ENCODE measurements at places on chromosomes 12 and 14.

GRCh38 chr14:73712071-73712506, 2.1 kb downstream of the PNMA1 start:
- DNase-seq = no peak

DNA sequence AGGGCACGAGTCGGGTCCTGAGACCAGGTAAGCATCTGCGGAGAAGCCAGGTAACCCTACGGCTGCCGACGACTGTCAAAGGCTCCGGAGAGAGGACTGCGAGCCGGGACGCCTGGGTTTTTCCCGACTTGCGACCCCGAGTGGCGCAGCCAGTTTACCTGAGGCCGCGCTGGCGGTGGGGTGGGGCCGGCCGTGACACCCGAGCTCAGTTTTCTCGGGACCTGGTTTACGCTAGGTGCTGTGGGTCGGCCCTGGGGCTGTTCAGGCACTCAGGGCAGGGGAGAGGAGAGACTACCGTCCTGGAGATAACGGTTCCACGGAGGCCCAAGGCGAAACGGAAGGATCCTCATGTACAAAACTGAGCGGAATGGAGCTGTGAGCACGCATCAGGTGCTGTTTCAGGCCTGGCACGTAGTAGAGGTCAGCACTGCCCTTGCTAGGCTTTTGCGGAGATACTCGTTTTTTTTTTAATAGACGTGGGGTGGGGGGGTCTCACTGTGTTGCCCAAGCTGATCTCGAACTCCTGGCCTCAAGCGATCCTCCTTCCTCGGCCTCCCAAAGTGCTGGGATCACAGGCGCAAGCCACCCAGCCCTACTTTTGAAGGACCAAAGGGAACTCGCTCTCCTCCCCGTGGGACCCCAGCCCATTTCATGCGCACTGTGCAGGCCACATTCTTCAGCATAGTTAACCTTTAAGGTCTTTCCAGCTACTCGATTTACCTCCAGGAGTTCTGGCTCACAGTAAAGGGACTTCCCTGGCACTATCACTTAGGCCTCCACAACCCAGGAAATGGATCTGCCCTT, 471 bp downstream of the MTRFR start:
- DNase-seq = no peak

DNA sequence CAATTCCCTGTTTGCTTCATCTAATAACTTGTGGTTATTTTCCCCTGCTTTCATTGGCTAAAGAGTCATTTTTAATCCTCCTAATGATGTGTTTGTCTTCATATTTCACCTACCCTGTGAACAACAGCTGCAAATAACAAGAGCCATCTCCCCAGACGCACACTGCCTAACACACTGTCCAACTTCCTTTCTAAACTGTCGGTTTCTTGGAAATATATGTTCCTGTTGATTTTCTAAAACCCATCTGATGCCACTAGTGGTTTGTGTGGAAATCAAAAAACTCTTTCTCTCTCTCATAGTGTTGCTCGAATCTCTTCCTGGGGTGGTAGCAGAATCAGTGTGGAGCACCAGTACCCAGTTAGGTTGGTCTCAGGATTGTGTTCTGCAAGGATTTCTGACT, 226.9 kb downstream of the EPS8 start:
- no peak for DNase-seq

DNA sequence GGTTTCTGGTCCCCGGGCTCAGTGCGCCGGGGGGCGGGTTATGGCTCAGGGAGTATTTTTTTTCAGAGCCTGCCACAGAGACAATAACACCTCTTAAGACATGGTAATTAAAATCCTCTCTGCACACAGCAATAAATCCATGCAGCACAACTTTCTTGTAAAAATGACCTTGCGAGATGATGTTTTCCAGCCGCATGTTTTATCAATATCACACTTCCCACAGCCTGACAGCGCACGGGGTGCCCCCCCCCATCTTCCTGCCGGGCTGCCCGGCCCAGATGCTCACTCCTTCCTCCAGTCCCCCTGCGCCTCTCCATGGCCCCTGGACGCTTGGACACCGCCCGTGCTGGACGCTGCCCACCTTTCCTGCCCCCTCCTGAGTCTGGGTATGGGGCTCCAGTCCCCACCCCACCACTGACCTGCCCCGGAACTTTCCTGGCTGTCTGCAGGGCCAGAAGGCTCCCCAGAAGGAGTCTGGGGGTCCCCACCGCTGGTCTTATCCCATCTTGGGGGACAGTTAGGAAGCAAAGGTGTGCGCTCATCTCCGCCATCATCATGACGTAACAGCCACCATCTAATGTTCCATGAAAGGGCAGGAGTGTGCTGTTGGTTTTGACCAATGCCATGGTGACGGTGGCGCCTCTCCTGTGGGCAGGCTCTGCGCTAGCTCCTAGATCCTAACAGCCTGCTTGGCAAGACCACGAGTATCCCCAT, 182.9 kb downstream of the KIF26A start:
- DNase-seq = no peak

DNA sequence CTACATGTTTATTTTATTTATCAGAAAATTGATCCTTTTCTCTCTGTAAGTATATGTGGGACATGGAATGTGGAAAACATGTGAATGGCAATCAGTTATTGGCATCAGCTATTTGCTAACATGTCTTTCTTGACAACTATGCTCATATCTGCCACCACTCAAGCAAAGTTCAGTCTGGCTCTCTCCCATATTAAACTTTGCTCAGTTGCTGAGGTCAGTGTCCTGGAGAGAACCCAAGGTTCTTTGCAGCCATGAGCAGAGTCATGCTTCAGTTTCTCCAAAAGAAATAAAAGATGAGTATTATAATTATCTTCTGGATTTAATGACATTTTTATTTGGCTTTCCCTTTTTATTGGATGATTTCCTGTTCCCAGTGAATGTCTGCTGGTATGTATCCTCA, 42.6 kb downstream of the A2M start:
- no peak for DNase-seq

- no peak for DNase-seq
These were observed 7.3 kb downstream of the AKT1 start for GRCh38 chr14:104788161-104788818.

DNA sequence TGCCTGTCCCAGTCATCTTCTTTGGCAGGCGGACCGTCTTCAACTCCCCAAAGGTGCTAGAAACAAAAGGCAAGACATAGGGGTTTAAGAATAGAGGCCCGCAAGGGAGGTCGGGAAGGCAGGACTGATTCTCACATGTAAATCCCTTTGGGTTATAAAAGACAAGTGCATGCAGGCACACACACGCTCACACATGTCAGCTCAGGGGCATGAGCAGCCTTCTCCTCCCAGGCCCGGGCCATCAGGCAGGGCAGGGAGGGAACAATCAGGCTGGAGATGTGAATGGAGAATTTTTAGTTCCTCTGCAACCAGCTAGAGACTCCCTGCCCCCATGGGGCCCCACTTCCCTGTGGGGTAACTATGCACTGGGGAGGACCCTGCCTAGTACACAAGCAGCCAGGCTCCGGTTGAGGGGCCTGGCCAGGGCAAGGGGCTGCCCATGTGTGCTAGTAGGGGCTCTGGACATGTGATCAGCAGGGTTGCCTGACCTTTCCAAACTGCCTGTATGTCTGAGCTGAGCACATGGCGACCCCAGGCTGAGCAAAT, 107.2 kb downstream of the RBM19 start:
- DNase-seq = no peak

DNA sequence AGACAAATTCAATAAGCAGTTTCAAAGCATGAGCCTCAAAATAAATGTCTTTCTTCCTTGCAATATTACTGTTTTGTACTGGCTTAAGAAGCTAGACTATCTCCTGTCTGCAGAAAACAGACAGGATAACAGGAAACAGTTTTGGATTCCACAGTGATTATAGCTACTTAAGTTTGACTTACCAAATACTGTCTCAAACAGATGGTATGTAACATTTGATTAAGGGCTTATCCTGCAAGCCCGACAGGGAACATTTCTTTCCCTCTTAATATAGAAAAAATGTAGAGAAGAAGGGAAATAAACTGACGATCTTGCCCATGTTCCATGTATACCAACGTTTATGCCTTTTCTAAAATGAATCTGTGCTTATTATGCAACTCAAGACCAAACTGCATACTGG, 179.9 kb upstream of the EEA1 start:
- no peak for DNase-seq

GRCh38 chr14:86892152-86892956, 1100.6 kb downstream of the GALC start:
- no peak for DNase-seq

GRCh38 chr14:81728447-81728846, 194.8 kb upstream of the SEL1L start:
- no peak for DNase-seq

DNA sequence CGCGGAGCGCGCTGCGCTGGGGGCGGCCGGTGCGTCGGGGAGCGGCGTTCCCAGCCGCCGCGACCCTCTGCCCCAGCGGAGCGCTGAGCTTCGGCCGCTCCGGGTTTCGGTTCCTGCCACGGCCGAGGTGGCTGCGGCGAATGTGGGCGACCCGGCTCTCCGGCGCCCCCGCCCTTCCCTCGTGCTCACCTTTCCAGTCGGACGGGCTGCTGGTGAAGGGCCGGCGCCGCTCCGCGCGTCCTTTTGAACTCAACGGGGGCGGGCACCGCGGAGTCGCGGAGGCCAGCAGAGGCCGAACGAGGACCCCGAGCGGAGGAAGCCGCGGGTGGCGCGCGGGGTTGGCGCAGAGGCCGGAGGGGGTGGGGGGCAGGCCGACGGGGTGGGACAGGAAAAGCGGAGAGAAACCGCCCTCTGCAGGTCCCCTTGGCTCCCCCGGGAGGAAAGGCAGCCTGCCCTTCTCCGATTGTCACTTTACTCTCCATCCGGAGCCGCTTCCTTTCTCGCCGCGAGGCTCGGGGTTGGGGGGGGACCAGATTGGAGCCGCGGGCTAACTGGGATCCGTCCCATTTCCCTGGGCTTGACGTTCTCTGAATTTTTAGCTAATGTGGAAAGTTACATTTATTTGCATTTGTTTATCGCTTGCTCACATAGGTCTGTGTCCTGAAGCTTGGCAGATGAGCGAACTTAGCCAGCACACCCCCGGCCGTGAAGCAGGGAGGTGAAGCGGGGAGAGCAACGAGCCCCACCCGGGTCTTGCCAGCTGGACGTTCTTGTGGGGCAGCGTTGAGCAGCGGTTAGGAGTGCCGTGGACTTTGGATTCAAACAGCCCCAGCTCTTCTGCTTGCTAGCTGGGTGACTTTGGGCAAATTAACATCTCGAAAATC, at the start of gene SMAGP:
SMAGP (minus strand) TSS at position 349 of the 884 bp plus-strand sequence. CDS start 1,137 bp downstream, outside the sequence.
- DNase-seq = peak; percentile 84

DNA sequence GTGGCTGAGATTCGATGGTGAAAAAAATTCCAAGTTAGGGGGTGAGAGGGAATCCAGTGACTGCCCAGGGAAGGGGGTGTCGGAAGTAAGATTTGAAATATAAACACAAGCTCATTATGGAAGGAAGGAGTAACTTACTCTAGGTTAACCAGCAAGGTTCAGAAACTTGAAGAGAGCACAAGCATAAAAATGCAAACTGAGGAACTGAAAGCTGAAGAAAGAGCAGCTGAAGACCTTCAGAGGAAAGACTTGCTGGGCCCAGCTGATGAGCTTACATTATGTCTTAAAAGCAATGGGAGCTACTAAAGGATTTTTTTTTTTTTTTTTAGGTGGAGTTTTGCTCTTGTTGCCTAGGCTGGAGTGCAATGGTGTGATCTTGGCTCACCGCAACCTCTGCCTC, 189.7 kb upstream of the GRIN2B start:
- DNase-seq = peak; percentile 60

DNA sequence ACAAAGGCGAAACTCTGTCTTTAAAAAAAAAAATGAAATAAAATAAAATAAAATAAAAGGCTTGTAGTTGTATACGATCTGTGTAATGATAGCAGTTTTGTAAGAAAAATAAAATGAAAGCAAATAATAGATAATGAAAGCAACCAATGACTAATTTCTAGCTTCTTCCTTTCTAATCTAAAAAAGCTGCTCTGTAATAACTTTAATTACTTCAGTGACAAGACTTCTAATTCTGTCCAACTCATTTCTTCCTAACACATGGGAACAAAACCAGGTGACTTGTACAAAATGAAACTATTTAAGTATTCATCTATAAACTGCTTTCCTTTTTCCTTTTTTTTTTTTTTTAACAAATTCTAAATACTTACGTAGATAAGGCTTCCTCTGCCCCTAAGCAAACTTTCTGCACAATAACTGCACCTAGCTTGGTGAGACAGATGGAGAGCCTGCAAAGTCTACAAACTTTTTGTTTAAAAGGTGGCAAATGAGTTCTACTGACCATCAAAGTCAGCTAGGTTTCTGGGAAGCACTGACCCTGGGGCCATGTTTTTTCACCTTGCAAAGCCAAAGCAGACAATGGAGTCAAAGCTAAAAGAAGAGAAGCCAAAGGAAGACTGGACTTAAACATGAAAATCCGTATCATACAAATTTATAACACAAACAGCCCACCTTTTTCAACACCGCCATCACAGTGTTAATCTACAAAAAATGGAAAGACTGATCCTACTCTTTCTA, 28.2 kb downstream of the DENND5B start:
- DNase-seq = peak; percentile 23

DNA sequence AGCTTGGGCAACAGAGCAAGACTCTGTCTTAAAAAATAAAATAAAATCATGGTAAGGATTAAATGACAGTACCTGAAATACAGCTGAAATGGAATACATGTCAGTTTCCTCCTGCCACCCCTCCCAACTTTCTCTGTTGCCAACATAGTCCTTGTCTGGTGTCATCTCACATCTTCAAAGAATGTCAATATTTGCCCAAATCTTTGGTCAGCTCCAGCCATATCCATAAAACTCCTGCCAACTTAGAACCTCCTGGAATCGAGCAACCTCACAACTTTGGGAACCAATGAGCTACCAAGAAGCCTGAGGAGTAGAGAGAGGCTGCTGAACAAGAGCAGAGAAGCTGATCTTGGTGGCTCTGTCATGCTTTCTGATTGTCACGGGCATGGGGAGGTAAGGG, 10.8 kb upstream of the LRRC10 start:
- DNase-seq = no peak

DNA sequence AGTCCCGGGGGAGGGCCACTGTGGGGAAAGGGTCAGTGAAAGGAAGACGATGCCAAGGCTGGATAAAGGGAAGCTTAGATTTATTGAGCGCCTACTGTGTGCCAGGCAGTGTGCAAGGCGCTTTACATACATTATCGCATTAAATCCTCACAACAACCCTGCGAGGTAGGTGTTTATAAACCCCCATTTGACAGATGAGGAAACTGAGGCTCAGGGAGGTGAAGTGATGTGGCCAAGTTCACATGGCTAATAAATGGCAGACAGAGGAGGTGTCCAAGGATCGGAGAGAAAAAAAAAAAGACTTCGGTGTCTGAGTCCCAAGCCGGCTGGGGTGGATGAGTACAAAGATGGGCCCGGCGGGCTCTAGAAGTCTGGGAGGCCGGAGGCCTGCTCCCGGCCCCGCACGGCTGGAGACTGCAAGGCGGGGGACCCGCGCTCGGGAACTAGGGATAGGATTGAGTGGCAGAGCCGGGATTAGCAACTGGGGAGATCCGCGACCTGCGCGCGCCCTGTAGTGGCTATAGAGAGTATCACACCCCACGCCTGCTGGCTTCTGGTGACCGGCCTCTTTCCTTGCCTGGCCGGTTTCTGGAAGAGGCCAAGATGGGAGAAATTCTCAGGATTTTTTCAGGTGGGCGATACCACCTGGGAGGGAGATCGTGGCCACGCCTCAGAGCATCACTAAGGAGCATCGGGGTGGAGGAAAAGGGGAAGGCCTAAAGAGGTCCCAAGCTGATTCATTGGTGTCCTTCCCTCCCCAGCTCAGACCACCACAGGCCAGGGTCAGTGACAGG, 3.9 kb downstream of the DDN start:
- peak; percentile 88 for DNase-seq
